ENCODE measurements at places on chromosomes 2 and 18.

DNA sequence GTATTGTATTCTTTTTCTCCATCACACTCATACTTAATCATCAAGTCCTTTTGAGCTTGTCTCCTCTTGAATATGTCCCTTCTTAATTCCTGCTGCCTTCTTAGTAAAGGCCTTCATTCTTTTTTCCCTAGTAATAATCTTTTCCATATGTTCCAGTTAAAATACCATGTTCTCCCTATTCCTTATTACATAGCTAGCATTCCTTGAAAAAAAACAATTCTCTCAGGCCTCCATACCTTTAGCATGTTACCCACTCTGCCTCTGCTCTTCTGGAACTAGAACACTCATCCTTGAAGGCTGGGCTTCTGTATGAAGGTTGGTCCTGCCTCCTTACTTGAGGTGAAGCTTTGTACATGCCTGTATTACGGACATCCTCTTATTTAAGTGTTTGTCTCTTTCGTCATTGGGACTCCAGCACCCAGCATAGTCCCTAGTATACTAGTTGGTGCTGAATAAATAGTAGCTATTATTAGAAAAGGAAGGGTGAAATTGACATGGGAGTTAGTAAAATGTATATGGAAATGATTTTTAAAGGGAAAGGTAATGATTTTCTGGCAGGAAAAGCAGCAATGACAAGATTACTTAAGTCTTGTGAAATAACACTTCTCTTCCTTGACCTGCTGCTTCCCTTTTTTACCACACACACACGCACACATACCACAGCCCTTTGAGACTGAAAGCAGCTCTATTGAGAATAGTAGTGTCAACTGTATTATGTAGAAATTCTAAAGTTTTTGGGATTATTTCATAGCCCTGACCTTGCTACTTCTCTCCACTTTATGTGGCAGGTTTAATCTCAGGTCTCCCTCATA lies 45.6 kb downstream of the REL start:
- DNase-seq, result no peak

DNA sequence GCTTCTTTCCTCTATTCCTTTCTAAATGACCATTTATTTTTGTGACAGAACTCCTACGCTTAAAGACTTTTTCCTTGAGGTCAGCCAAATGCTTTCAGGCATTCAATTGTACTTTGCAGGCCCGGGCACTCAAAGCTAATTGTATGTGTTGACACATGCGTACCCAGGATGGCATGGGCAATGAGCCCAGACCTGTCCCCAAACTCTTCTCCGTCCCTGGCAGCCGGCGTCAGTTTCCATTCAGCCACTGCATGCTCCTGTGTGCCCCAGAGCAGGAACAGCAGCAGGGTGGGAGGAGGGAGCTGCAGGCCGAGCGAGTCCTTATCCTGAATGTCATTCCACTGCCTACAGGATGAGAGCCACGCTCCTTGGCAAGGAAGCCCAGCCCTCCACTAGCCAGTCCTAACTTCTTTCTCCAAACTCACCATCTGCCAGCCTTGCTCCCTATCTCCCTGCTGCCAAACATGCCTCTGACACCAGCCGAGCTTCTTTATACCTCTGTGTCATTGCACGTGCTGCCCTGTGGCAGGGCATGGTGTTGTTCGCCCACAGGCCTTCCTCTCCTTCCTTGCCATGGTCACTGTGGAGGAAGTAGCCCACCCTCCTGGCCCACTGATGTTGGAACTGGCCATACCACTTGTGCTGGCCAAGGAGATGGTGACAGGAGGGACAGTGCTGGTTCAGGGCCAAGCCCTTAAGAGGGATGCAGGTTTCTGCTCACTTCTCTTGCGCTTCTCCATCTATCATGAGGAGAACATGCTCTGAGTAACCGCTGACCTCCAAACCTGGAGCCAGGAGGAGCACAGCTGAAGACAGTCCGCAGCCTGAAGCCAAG lies 116.9 kb upstream of the FHL2 start:
- DNase-seq, result no peak

GRCh38 chr2:241228081-241228859 lies 39.8 kb downstream of the ANO7 start:
- no peak for DNase-seq

DNA sequence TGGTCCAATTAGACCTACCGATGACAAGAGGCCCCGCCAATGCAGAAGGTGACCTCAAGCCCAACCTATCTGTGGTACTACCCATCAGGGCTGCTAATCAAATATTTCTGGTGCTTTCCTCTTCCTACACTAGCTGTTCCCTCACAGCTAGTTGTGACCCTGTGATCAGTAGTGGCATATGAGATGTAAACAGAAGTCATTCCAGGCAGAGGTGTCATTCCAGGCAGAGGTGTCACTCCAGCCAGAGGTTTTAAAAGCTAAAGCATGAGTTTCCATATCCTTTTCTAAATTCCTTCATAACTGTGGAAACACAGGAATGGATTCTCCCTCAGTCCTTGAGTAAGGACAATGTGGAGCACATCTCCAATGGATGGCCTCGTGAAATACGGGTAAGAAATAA lies 110.9 kb upstream of the DNAJC10 start:
- DNase-seq, result no peak

DNA sequence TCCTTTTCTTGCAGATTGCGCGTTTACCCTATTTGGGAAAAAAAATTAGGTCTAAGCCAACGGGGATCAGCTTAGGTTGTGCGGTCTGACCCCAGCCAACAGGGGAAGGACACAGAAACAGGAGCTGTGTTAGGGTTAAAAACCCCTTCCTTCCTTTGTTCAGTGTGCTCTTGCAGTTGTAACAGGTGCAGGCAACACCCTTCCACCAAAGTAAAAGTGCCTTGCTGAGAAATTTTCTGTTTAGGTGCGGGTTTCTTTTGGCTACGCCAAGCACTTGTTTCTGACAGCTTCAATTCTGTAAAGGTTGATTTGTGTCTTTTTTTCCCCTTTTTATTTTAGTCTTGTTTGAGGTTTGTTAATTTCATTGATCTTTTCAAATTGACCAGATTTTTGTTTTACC lies 92.5 kb downstream of the PTPN4 start:
- no peak for DNase-seq

- no peak for DNase-seq
Observed at GRCh38 chr2:226426292-226426736, 373.3 kb downstream of the IRS1 start.

- no peak for DNase-seq
Observed at GRCh38 chr2:54303631-54304030, 47.6 kb upstream of the TSPYL6 start.

DNA sequence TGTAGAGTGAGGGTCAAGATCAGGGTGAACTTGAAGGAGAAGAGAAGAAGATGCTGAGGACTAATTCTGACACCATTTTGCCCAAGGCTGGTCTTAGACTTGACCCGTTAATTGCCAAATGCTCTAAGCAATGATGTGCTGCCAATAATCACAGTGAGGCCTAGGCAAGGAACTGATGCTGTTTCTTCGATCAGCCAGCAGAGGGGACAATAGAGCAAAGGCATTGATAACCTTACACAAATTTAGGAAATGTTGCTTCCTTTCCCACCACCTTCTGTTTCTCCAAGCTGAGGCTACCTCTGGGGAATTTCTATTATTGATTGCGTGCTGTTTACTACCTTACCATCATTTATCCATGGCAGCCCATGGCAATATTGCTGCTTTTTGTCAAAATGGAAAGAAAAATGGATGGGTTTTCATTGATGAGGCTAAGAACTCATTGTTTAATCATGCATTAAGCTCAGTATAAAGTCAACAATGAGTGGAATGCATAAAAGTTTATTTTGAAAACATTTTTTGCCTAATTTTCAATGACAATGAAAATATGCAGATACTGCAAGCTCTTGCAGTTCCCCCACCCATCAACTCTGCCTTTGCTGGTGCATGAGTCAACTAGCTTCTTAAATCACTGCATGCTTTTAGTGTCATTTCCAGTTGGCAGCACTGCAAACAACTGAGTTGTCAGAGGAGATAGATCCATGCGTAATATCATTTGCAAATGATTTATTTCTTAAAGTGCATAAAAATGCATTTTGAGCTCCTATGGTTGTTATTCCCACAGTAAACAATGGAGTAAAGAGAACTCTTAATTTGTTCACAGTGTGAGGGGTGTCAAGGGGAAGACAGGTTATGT lies 116.4 kb upstream of the NYAP2 start:
- DNase-seq, result no peak

- DNase-seq, result no peak
Observed at GRCh38 chr2:229445501-229446211, 174.6 kb upstream of the PID1 start.

GRCh38 chr2:238108423-238109183 lies 8.5 kb downstream of the ESPNL start:
- peak; percentile 17 for DNase-seq

- no peak for DNase-seq
Observed at GRCh38 chr2:173414823-173415322, 60.2 kb downstream of the CDCA7 start.

Measured in mesothelial cell of epicardium (in vitro differentiated cells).